ENCODE measurements at places on chromosomes 12 and 14.

GRCh38 chr12:30138483-30138882 is 354.7 kb upstream of the TMTC1 start:
- no peak for DNase-seq

GRCh38 chr12:49811136-49811535 is 17.1 kb downstream of the NCKAP5L start:
- no peak for DNase-seq

GRCh38 chr12:53324113-53324778 is 2.8 kb upstream of the AAAS start:
- peak; percentile 71 for DNase-seq

- DNase-seq, result no peak
Observed at GRCh38 chr14:43981135-43981768, 525.8 kb downstream of the FSCB start.

GRCh38 chr14:85024931-85025330 is 505.0 kb upstream of the FLRT2 start:
- DNase-seq, result no peak

DNA sequence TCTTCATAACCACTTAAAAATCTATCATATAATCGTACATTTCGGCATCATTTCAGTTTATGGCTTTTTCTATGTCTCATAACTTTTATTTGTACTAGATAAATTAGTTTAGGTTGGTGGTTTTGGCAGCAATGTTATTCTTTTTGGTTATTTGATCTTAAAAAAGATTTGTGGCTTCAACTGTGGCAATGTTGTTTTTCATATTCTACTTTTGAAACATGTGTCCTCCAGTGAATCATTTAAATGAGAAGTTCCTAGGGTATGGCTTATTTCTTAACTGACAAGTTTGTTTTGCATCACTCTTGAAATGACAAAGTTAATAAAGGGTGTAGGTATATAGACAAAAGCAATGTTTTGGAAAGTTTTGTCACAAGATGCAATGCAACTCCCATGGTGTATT is 11.1 kb upstream of the KITLG start:
- DNase-seq, result no peak

- no peak for DNase-seq
Observed at GRCh38 chr14:72649603-72650227, 244.2 kb downstream of the DPF3 start.

- DNase-seq, result no peak
Observed at GRCh38 chr12:100576331-100577036, 3.0 kb downstream of the GAS2L3 start.

GRCh38 chr12:112747501-112747900 is 44.0 kb upstream of the RPH3A start:
- no peak for DNase-seq

All from HL-60 (cell line).